Activated T-cell treated with anti-CD3 and anti-CD28 coated beads for 24 hours (primary cell): ENCODE measurements at places on chromosomes 1 and 21.

- no peak for DNase-seq
Observed at GRCh38 chr1:84960371-84960770, 36.5 kb downstream of the MCOLN2 start.

DNA sequence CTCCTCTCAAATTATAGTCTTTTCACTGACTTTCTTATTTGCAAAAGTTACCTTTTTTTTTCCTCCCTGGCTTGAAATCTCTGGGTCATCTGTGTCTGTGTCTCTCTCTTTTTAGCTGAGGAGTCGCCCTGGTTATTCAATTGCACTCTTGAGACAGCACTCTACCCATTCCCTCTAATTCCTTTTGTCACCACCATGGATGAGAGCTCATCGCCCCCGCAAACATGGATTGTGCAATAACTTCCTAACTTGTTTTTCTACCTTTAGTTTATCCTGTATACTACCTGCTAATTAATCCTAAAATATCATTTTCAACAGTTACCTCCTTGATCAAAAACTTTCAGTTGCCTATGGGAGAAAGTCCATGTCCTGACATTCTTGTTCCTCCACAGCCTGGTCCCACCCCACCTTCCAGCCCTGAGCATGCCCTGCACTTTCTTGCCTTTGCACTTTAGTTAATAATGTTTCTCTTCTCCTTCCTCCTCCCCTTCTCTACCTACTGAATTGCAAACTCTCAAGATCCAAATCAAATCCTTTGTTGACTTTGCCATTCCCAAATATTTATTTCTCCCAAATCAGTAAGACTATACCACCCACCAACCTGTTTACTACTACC is 110.4 kb upstream of the MAGI3 start:
- DNase-seq, result no peak

GRCh38 chr1:242011894-242012660 is 13.2 kb upstream of the MAP1LC3C start:
- no peak for DNase-seq

DNA sequence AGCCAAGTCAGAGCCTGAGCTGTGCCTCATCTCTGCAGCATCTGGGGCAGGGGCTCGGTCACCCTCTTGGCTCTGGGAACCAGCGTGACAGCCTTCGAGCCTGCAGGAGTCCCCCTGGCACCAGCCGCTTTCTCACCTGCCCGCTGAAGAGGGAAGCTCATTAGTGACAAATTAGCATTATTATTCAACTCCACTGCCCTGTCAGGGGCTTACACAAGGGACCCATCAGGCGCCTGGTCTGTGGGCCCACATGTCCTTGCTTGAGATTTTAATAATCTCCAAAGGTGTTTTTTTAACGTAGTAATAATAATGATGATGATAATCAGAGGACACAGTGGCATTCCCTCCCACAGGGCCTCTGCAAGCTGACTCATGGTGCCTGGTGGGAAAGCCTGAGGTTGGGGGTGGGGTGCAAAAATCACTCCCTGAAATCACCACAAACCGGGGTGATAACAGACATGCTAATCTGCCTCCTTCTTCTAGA is 98.1 kb upstream of the IGSF21 start:
- DNase-seq, result no peak
